HTR-8/SVneo (cell line): ENCODE measurements at places on chromosomes 1 and 21.

GRCh38 chr1:3384407-3384806 is 70.1 kb upstream of the ARHGEF16 start:
- no peak for DNase-seq

- DNase-seq = no peak
Measured at GRCh38 chr1:94298861-94299260, 61.5 kb upstream of the ARHGAP29 start.

DNA sequence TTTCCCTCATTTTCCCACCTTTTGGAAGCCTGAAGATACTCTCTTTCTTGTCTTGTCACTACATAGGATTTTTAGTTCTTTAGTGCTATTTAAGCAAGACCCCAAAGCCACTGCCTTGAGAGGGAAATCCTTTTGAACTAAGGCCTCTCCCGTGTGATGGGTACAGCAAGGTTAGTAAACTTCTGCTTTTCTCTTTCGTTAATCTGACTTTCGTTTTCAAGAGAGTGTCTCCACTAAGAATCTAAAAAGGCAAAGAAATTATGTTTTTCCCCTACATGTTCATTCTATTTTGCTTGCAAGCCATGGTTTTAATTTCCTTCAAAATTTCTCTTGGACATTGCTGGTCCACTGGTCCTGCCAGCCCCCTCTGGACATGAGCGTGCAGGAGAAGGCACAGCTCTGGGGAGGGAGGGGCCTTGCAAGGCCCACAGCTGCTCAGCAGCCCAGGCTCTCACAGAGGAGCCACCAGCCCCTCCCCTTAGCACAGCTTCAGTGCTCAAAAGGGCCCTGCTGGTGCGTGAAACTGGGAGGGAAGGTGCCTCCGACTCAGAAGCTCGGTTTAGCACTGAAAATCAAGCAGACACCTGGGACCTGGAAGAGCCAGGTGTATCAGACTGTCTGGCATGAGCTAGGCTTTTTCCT is 210.9 kb upstream of the GALNT2 start:
- no peak for DNase-seq

DNA sequence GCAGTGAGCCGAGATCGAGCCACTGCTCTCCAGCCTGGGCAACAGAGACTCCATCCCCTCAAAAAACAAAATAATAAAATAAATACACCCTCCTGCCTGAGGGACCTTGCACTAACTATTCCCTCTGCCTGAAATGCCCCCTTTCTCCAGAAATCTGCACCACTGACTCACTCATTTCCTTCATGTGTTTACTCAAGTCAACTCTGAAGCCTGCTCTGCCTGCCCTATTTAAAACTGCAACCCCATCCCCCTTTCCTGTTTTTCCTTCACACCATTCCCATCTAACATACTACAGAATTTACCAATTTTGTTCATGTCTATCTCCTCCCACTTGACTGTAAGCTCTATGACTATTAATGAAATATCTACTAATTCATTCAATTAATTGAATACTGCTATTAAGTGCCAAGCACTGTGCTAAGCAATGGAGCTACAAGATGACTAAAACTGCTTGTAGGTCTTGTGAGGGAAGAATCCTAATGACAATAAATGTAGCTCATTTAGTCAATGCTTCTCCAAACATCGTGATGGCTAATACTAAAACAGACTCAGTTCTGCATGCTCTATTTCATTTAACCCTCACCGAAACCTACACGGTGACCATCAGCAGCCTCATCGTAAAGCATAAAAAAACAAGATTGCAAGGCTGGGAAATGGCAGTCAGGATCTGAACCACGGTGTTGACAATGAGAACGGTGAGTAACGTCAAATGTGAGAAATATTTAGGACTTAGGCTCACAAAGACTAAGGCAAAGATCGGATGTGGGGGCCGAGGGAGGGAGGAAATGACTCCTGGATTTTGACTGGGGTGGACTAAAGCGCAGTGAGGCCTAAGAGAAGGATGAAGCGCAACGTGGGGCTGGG is 749 bp upstream of the TMEM39B start:
- no peak for DNase-seq
